ENCODE measurements at places on chromosomes 5 and 9.

GRCh38 chr9:133148199-133149129 lies 15.2 kb downstream of the GBGT1 start:
- no peak for DNase-seq

- DNase-seq = no peak
These were observed 109.5 kb upstream of the COL5A1 start for GRCh38 chr9:134532084-134532483.

- DNase-seq = peak; percentile 46
These were observed 126.6 kb upstream of the IL12B start for GRCh38 chr5:159456722-159457465.

DNA sequence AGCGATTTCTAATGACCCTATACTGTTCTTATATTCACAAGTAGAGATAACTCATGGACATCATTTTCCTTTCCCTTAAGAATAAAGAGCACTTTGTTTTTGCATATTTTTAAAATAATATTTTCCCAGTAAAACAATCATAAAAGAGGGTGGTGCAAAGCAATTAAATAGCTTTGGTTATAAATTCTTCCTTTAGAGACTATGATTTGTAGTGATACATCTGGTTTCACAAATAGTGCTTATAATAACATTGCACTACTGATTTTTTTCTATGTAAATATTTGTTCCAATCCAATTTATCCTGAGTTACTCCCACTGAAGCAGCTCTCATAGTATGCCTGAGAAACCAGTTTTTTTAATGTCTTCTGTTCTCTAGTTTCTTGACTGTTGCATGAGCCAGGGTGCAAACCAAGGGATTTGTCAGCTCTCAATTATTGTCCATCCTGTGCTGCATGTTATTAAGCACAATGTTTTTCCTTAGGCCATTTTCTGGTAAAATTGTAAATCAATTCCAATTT lies 74.7 kb downstream of the LURAP1L start:
- no peak for DNase-seq

GRCh38 chr9:18428661-18429060 lies 45.3 kb upstream of the ADAMTSL1 start:
- DNase-seq = no peak

DNA sequence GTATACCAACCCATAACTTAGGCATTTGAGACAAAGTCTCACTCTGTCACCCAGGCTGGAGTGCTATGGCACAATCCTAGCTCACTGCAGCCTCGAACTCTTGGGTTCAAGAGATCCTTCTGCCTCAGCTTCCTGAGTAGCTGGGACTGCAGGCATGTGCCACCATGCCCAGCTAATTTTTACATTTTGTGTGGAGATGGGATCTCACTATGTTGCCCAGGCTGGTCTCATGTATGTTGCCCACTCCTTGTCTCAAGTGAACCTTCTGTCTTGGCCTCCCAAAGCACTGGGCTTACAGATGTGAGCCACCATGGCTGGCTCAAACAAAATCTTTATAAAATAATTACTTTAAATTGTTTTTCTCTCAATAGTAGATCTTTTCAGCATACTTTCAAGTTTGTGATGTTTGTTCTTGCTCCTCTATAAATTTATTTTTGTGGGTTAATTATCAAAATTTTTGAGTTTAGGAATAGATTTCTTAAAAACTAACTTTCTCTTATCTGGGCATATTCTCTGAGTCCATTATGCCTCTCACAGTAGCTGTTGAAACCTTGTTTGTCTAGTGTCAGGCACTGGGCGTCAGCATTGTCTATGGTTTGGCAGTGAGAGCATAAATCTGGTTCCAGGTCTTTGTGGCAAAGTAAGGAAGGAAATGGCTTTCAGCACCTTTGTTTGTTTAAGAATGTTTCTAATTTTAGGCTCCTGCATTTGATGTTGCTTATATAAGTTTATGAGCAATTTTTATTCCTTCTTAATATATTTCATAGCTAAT lies 38.7 kb downstream of the NLN start:
- no peak for DNase-seq

DNA sequence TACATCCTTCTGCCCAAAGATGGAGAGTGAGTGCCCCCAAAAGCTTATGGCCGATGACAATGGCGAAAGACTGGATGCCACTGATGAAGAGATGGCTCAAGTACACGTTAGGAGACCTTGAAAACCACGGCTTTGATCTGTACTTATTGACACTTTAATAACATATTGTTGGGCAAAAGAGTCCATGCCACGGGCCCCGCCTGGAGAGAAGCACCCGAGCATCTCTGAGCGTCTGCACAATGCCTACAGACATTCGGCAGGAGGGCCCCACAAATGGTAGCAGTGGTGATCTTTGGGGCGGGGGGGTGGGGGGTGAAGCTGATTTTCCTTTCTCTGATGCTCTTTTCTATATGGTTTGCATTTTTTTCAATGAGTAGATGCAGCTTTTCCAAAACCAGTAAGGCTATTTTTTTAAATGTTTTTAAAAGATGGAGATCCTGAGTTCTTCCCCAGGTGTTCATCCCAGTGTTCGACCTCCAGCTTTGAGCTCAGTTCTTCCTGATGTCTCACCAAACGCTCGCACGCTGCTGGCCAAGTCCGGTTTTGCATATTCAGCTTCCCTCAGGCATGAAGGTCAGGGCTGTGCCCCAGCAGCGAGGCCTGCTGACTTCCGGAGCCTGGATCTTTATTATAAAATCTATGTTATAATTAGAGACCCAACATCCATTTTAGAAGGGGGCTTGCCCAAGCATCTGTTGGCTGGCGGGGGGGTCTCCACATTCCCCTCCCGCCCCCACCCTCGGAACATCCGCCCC lies 34.3 kb upstream of the BARHL1 start:
- DNase-seq = no peak

GRCh38 chr9:105850852-105851500 lies 156.6 kb downstream of the TMEM38B start:
- no peak for DNase-seq

DNA sequence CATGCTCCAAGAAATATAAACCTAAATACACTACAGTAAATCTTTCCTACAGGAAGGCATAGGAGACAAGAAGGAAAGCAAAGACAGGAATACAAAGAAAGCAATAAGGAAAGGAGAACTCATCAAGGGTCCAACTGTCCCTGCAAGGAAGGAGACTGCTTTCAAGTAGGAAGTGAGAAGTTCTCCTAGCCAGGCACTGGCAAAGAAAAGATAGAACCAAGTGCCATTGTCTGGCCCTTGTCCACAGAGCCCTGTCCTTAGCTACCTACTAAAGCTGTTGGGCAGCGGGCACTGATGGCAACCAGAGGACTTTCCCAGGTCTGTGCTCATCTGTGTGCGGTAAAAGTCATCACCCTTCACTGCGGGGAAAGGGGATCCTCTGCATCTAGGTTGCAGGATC lies 108.2 kb downstream of the KLHL3 start:
- DNase-seq = no peak

DNA sequence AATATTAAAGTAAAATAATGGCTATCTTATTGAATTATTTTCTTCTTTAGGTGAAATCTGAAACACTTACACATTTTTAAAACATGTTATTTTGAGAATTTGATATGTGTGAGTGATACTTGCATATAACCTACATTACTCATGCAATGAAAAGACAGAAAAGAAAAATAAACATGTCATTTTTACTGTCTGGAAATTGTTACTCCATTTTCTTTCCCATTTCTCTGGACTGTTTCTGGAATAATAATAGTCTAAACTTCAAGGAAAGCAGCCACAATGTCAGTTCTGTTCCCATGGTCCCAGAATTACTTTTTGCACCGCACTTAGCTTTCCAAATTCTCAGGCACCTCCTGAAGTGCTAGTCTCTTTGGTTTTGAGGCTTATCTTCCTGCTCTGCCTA lies 145.5 kb downstream of the PRR16 start:
- no peak for DNase-seq

- no peak for DNase-seq
These were observed 214.2 kb downstream of the TRIM32 start for GRCh38 chr9:116901260-116901659.

- DNase-seq = no peak
These were observed 117.1 kb upstream of the DAB2 start for GRCh38 chr5:39541920-39542319.

DNA sequence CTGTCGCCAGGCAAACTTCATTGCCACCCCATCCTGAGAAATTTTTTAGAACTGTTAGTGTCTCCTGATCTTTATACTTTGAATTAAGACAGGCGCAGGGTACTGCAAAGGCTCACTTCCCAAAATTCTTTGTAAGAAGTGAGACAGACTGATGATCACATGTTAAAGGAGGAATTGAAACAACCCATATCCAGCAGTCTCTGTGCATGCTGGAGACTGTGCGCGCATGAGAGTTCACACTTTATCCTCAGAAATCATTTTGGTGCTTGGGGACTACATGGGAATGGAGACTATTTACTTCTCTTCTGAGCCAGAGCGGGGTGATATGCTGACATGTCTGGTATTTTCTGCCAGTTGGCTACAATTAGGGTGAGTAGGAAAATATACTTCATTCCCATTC lies 91.2 kb downstream of the ZNF474 start:
- no peak for DNase-seq

- DNase-seq = no peak
These were observed 1347.2 kb upstream of the NUDT12 start for GRCh38 chr5:104909803-104910202.

DNA sequence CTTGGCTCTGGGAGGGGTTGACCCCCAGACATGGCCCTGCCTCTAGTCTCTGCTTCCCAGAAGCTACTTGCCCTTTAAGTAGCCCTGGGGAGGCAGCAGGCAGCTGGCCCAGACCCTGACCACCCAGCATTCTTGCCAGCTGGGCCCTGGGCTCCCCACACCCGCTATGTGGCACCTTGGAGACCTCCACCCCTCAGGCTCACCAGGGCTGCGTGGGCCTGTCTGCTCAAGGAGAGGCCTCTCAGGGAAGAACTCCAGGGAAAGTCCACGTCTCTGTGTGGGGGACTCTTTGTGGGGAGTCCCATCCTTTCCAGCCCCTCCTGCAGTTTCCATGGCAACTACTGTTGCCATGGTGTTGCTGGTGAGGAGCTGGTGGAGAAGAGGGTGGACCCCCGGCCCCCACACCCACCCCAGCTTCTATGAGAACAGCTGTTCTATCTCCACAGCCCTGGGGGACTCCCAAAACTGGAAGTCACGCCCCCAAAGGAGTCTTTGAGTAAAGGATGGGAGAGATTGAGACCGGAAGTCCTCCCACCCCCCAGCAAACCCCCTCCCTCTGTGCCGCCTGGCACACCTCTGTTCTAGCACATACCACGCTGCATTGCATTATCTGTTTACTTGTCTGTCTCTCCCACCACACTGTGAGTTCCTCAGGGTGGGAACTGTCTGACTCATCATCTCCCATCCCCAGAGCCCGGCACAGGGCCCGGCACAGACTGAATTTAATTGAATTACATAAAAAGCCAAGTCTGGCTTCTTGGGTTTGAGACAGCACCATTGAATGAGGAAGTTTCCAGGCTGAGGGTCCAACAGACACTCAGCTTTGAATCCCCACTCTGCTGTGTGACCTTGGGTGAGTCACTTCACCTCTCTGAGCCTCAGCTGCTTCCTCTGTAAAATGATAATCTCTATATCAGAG lies 12.6 kb downstream of the DNM1 start:
- DNase-seq = no peak

- no peak for DNase-seq
These were observed 204.5 kb downstream of the SREK1 start for GRCh38 chr5:66348387-66349125.

DNA sequence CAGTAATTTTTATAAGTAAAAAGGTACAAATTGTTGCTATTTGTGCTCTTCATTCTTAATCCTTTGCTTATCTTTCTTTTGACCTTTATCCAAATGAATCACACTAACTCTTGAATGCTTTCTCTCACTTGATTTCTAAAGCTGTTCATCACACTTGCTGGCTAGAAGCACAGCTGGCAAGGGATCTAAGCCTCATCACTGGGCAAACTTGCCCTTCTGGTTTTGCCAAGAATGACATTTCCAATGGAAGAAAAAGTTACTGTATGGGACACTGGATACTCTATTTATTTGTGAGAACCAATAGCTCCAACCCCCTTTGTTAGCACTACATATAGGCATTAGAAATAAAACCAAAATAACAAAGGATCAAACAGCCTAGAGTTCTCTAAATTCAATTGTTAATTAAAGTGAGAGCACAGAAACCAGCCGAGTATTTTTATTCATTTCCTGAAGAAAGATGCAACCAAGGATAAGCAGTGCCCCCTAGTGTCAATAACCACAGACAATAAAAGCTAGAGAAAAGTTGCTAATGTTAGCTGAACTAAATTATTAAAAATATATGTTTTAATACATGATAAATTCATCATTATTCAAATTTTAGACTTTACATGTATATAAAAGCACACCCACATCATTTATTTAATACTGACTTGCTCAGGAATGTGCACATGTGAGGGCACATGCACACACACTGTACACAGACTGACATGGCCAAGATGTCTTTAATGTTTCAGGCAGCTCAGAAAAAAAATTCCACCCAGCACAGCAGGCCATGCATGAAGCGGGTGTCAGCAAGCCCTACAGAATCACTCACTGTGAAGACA lies 59.8 kb upstream of the POU5F2 start:
- DNase-seq = no peak

- no peak for DNase-seq
These were observed 61.3 kb downstream of the NR2F1-AS1 start for GRCh38 chr5:93519740-93520139.

GRCh38 chr5:68141494-68141893 lies 74.1 kb upstream of the PIK3R1 start:
- DNase-seq = no peak

GRCh38 chr9:389758-390157 lies 175.1 kb downstream of the DOCK8 start:
- no peak for DNase-seq

GRCh38 chr9:35738186-35738585 lies 5.7 kb downstream of the CREB3 start:
- no peak for DNase-seq

DNA sequence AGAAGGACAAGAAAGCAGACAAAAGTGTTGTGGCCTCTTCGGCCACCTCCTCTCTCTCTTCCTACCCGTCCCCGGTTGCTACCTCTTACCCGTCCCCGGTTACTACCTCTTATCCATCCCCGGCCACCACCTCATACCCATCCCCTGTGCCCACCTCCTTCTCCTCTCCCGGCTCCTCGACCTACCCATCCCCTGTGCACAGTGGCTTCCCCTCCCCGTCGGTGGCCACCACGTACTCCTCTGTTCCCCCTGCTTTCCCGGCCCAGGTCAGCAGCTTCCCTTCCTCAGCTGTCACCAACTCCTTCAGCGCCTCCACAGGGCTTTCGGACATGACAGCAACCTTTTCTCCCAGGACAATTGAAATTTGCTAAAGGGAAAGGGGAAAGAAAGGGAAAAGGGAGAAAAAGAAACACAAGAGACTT lies 2.4 kb downstream of the EGR1 start:
- no peak for DNase-seq

GRCh38 chr9:109270971-109271925 lies 49.6 kb downstream of the EPB41L4B start:
- DNase-seq = no peak

GRCh38 chr5:84260140-84260539 lies 124.5 kb downstream of the EDIL3 start:
- no peak for DNase-seq

GRCh38 chr9:133054194-133054890 lies 7.4 kb upstream of the CEL start:
- no peak for DNase-seq

DNA sequence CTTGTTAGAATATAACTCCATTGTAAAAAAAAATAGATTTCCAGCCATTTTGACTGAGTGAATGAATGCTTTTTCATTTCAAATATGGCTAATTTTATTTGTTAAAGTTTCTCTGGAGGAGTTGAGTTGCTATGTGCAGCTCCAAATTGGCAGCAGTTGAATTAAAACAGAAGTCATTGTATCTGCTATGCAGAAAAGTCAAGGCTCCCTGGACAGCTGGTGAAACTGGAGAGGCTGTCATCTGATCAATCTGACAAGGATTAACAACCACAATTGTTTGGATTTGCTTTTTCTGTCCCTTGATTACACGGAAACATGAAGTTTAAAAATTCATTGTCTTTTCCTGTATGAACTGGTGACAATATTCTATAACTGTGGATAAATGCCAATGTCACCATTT lies 713.9 kb downstream of the EFNA5 start:
- DNase-seq = no peak

All from activated naive CD8-positive, alpha-beta T cell treated with anti-CD3 and anti-CD28 coated beads, Interleukin-2, amount 50 U/mL, for 16 hours (primary cell).